ENCODE measurements at places on chromosomes 3 and 15. TPM values are rescaled to one million over a fixed set of nuclear protein-coding genes. Genes with fewer than 3 reads are reported as not detected.

The GATA2 gene
- 1.3 TPM for total RNA-seq

The CMTM8 gene
- total RNA-seq = 17.1 TPM

The TMEM212 gene
- total RNA-seq = not detected

The MEX3B gene
- total RNA-seq = 0.43 TPM

The ITIH3 gene
- 779 TPM for total RNA-seq

The SPSB4 gene
- 0.35 TPM for total RNA-seq

The THRB gene
- total RNA-seq = 30.7 TPM

The SEMA3G gene
- 0.93 TPM for total RNA-seq

The MAP1A gene
- total RNA-seq = 0.23 TPM

DNA sequence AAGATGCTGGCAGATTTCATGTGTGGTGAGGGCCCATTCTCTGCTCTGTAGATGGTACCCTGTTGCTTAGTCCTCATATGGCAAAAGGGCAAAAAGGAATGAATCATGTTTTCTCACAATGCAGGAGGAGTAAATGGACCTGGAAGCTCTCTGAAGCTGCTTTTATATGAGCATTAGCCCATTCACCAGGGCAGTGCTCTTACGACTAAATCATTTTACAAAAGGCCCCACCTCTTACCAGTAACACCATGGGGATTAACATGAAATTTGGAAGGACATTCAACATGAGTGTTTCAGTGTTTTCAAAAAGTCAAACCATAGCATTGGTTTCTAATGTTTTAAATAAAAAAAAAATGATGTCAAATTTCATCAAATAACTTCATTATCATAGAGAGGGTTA lies 495.7 kb upstream of the CBLB start:
- DNase-seq = no peak

DNA sequence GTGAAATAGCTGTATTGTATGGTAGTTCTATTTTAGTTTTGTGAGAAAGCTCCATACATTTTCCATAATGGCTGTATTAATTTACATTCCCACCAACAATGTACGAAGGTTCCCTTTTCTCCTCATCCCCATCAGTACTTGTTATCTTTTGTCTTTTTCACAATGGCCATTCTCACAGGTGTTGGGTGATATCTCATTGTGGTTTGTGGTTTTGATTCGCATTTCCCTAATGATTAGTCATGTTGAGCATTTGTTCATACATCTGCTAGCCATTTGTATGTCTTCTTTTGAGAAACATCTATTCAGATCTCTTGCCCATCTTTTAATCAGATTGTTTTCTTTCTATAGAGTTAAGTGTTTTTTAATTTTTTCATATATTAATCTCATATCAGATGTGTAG lies 931.9 kb downstream of the IGSF11 start:
- DNase-seq = no peak

GRCh38 chr3:167823738-167824137 lies 88.2 kb downstream of the SERPINI1 start:
- no peak for DNase-seq

- no peak for DNase-seq
These were observed 32.5 kb downstream of the ACAD9 start for GRCh38 chr3:128911911-128912310.

- DNase-seq = peak; percentile 79
These were observed 60.2 kb downstream of the GRM7 start for GRCh38 chr3:6921066-6921465.

GRCh38 chr3:58384381-58385090 lies 49.1 kb downstream of the PDHB start:
- DNase-seq = no peak

DNA sequence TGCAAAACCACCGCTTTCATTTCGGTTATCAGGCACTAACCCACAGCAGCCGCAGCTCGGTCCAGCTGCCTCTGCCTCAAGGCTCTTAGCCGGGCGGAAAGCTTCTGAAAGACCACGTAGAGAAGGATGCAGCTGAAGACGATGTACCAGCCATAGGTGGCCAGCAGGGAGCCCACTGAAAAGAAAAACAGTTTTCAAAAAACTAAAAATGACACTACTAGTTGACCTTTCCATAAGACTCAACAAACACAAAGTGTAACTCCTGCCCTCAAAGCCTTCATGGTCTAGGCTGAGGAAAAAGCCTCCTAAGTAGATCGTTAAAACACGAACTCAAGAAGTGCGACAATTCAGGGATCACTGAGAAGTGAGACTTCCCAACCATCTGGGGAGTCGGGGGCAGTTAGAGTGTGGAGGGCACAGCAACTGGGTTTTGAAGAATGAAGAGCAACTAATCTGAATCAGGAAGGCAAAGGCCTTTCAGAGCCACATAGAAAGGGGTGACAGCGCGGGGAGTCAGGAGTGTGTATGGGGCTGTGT lies 716 bp downstream of the SELENOS start:
- no peak for DNase-seq

GRCh38 chr3:33092496-33093254 lies 4.3 kb downstream of the GLB1 start:
- DNase-seq = no peak

GRCh38 chr15:96337365-96338023 lies 7.0 kb downstream of the NR2F2 start:
- DNase-seq = no peak

DNA sequence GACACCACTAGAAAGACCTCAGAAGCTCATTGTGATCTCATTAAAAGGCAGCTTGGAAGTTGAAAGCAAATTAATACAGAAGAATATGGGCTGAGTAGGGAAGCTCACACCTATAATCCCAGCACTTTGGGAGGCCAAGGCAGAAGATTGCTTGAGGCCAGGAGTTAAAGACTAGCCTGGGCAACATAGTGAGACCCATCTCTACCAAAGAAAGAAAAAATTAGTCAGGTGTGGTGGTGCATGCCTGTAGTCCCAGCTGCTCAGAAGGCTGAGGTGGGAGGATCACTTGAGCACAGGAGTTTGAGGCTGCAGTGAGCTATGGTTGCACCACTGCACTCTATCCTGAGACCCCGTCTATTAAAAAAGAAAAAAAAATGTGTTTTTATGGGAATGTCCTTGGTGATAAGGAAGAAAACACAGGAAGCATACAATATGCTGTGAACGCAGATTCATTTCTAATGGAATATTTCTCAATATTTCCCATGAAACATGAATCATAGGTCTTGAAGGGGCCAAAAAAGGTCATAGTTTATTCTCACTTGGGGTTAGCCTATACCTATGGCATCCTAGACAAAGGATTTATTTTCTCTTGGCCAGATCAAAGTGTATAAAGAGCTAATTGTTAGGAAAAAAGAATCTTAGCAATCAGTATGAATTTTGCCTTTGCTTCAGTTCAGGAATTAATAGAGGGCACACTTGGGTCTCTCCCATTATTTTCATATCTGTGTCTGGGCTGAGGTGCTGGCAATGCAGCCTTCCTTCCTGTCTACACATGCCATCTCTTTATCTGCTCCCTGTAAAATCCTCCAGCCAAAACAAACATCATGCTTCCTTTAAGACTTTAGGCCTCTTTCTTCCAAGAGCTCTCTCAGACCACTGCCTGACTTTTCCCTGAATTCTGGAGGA lies 98.2 kb downstream of the FNDC3B start:
- DNase-seq = no peak

DNA sequence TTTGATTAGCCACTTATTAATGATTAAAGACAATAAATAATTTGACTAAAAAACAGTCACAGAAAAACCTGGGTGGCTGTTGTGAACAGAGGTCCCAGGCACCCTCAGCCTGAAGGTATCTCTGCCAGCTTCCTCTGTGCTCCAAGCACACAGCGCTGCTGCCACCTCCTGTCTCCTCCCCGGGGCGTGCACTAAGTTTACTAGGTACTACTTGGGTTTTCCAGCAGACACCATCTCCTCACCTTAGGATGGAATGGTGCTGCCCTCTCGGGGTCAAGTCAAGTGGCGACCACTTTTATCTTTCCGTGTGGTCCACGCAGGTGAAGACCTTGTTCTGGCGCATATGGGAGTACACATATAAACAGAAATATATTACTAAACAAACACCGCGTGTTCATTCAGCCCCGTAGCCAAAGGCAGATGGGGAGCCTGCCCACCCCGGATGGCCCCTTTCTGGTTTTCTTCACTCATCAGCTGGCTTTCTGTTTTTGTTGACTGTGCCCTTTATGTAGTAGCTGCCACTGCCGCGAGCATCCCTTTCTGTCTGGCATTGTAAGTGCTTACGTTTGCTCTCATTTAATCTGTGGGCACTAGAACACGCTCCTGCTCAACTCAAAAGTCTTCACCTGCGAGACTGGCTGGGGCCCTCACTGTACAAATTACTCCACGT lies 128.0 kb downstream of the LRIG1 start:
- DNase-seq = no peak

GRCh38 chr15:64343841-64344240 lies 12.1 kb downstream of the CSNK1G1 start:
- no peak for DNase-seq

GRCh38 chr3:169529013-169529412 lies 134.5 kb downstream of the MECOM start:
- no peak for DNase-seq

DNA sequence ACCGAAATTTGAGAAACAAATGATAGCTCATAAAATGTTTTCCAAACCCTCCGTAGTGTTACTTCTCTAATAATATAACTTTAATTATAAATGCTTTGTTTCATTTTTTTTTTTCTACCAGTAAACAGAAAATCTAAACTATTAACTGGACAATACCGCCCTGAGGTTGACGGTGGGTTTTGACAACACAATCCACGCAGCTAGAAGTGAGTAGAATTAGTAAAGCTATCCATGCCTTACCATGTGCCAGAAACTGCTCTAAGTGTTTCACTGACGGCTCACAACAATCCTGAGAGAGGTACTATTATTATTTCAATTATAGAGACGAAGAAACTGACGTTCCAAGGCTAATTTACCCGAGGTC lies 410 bp downstream of the NDUFAF1 start:
- DNase-seq = no peak

- DNase-seq = no peak
These were observed 77.1 kb downstream of the PDZRN3 start for GRCh38 chr3:73547427-73548248.

DNA sequence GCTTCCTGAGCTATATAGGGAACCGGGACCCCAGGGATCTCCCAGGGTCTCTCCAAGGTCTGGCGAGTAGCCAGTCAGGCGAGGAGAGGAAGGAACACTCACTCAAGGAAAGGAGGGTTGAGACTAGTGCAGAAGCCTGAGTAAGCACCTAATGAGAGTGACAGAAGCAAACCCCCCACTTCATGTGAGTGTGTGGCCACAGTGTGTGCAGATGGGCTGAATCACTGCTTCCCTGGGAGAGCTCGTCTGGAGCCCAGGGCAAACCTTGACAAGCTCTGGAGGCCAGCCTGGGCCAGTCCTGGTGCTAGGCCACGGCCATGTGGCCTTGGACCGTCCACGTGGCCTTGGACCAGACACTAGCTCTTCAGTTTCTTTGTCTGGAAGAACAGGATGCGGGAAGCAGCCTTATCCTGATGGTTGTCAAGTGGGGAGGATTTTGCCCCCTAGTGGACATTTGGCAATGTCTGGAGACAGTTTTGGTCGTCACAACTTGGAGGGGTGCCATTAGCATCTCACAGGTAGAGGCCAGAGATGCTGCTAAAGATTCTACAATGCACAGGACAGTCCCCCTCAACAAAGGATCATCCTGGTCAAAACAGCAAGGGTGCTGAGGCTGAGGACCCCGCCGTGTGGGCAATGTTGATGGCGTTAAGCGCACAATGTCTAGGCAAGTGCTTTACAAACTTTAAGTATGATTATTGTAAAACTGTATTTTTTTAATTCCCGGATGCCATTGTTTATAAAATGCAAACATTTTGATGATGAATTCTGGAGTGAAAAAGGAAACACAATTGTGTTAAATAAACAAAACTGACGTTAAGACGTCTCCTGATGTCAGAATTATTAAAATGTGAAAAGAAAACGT lies 34.8 kb upstream of the CTSH start:
- DNase-seq = peak; percentile 80

- DNase-seq = peak; percentile 74
These were observed 82.3 kb downstream of the RBPMS2 start for GRCh38 chr15:64693134-64693533.

DNA sequence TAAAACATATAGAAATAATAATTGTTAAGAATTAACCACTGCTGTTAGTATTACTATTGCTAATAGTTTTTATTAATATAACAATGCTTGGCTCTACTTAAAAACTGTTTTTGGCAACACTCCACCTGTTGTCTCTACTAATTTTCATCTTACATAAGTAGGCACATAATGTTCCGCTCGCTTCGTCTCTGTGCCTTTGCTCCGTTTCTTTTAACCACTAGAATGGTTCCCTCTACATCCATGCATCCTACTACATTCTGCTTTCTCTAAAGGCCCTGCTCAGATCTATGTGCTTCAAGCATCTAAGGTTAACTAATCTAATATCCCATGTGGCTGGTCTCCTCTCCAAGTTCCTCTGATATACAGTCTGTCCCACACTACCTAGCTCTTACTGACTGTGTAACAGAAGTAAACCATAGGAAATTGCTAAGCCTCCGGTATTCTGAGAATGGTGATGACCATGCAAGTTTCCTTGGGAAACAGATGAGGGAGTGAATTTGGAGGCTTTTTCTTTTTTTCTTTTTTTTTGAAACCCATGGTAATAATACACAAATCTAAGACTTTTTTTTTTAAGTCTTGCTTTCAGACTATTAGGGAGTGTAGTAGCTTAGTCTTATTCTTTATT lies 138.3 kb downstream of the P3H2 start:
- DNase-seq = no peak

Data from left lobe of liver (tissue), 2 donors.